CD4-positive, alpha-beta T cell treated with Interleukin-12 subunit alpha and Interleukin-12 subunit beta, for 1 hour (primary cell): ENCODE measurements at places on chromosomes 12 and 14.

DNA sequence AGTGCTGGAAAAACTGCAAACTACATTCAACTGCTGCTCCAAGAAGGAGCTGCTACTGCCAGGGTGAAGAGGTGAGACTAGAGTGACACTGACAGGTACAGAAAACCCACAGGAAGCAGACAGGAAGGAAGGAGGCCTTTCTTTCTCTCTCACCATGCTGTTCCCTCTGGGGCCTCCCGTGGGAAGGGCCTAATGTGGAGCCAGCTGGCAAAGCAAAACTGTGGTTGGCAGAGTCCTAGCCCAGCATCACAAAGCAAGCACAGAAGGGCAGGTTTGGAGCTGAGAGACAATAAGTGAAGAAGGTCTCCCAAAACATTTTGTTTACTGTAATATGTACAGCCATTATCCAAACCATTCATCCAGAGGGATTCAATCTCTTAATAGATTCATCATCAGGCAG lies 122.5 kb upstream of the MAX start:
- no peak for DNase-seq

DNA sequence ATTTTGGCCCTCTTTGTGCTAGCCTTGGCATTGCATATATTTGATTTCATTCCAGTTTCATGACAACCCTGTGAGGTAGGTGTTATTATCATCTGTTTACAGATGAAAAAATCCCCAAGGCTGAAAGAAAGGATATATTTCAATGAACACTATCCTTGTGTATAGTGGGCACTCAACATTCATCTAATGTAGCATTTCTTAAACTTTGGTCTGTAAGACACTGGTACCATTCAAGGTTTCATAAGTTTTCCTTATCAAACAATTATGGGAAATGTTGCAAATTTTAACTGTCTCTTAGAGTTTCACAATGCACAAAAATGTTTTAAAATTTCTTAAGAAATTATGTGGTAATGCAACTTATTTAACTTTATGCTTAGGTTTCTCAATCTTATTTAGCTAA lies 44.3 kb downstream of the ATP23 start:
- DNase-seq: no peak

DNA sequence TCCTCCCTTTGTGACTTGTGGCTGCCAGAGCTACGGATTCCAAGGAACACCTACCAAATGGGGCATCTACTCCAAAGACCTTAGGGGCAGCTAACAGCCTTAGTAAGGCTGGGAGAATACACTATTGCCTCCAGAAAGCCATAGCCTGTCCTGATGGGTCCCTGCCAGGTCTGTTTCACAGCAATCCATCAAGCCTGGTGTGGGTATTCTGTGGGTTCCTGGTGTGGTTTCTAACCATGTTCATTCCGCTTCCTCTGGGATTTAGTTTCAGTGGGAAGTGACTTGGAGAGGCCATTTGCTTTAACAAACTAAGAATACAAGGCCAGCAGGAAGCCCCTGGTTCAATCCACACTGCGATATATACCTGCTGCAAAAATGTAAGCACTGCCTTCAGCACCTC lies 220.5 kb downstream of the FOXN3 start:
- DNase-seq: no peak

DNA sequence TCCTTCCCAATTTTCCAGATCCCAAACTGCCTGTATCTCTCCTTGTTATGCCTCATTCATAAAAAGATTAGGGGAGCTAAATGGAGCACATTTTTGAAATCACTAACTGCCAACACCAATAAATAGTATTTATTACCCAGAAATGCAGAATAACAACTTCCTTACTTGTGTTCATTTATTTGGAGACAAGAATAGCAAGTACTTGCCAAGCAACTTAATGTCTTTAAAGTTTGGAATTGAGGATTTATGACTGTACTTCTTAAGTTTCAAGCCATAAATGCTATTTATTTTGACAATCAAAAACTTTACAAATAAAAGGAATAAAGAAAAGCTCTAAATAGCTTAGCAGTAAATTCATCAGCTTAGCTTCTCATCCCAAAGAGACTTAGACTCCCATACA lies 626.1 kb upstream of the NOVA1 start:
- no peak for DNase-seq

GRCh38 chr14:73394317-73394716 lies 64.0 kb downstream of the NUMB start:
- DNase-seq: no peak

DNA sequence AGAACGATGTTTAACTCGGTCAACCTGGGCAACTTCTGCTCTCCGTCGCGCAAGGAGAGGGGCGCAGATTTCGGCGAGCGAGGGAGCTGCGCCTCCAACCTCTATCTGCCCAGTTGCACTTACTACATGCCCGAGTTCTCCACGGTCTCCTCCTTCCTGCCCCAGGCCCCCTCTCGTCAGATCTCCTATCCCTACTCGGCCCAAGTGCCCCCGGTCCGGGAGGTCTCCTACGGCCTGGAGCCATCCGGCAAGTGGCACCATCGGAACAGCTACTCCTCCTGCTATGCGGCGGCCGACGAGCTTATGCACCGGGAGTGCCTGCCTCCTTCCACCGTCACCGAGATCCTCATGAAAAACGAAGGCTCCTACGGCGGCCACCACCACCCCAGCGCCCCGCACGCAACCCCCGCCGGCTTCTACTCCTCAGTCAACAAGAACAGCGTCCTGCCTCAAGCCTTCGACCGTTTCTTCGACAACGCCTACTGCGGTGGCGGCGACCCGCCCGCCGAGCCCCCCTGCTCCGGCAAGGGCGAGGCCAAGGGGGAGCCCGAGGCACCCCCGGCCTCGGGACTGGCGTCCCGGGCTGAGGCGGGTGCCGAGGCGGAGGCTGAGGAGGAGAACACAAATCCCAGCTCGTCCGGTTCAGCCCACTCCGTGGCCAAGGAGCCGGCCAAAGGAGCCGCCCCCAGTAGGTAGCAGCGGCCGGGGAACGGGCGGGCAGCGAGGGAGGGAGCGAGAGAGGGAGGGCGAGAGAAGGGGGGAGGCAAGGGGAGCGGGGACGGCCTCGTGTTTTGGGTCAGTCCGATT lies 513 bp downstream of the HOXC11 start:
- DNase-seq: no peak

GRCh38 chr12:65672441-65672840 lies 151.8 kb upstream of the HMGA2 start:
- DNase-seq: no peak

- DNase-seq: no peak
These were observed at the start of gene SH2B3 for GRCh38 chr12:111405859-111406473. SH2B3 (plus strand) TSS chr12:111405923; CDS start chr12:111418146, 12,223 bp downstream.

DNA sequence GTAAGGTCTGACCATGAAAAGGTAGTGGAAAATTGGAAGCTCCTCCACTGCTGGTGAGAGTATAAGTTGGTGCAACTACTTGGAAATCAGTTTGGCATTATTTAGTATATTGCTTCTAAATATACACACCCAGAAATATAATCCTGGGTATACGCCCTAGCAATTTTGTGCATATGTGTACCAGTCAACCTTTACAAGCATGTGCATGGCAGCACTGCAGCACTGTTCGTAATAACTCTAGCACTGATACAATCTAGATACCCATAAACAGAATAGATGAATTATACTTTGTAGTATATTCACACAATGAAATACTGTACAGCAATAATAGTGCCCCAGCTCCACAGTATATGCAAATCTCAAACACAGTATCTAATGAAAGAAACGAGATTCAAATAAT lies 265.9 kb downstream of the EMP1 start:
- no peak for DNase-seq

DNA sequence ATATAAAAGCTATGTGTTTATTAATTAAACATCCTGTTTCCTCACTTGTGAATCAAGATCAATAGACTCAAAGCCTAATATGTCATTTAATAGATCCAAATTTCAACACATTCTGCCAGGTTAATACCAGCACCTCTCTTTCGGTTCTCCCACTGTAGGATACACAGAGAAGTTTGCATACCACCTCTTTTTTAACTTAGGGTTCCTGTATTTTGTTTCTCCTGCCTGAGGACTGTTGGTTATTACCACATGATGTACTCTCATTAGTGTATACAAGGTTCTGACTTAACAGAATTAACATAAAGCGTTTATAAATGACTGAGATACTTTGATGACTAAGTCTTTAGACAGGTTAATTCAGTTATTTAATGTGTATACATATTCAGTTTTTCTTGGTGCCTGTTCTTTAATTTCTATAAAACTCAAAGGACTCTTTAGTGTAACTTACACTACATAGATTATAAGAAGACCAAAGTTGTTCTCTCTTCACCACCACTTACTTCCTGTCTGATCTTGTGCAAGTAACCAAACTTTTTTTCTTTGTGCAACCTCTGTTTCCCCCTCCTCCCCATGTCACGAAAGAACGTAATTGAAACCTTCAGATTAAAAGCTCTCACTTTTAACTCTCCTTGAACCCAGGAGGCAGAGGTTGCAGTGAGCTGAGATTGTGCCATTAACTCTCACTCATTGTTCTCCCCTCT lies 89.8 kb upstream of the DNM1L start:
- no peak for DNase-seq

DNA sequence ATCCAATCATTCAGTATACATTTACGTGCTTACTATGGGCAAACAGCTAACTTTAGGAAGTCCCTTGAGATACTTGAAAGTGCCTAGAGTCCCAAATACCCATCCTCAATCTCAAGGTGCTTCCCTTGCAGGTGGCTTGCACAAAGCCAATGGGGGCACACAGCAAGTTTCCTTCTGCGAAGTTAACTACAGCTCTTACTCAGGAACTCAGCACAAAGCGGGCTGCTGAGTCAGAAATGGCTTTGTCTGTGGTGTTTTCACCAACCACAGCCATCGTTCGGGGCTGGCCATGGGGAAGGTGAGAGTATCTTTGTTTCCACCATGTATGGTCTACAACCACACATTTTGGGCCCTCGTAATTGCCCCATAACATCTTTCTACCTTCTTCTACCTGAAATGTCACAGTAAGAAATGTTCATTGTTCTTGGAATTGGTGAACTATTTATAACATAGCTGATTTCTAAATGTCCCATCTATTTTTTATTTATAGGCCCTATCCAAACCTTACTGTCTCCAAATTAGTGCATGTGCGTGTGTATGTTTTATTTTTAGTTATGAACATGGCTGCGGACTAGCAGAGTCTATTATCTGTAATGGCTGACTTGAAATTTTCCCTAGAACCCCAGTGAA lies 13.9 kb downstream of the MFAP5 start:
- peak; percentile 4 for DNase-seq

- no peak for DNase-seq
These were observed 123.7 kb downstream of the PIWIL1 start for GRCh38 chr12:130461447-130461815.

GRCh38 chr12:104434129-104434528 lies 22.6 kb upstream of the CHST11 start:
- DNase-seq: no peak

DNA sequence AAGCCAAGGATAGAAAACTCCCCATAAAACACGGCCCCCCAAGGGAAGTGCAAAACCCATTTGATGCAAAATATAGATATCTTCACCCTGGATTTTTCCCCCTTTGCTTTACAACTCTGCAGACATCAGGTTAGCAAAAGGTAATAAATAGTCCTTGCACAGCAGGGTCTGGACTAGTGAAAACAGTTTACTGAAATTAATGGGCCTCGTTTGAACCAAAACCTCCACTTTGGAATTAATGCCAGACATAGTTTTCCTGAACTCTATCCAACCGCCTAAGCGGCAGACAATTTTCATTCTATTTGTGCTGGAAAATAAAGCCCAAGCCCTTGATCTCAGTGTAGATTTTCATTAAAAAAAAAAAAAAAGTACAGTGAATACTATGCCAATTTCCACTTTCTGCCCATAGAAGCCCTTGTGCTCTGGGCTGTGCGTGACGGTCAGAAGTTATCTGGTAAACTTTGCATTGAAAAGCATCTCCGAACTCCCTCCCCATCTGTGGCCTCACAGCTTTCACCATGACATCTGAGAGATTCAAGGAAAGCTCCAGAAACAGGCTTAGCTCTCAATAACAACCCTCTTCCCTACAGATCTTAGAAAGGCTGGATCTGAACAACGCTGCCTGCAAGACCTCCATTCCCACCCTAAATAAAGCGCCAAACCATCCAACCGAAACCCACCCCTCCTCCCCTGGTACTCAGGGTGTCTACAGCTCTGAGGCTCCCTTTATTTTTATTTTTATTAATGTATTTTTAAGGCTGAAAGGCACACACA lies 11.0 kb upstream of the IRF2BPL start:
- DNase-seq: no peak

- no peak for DNase-seq
These were observed 18.2 kb upstream of the SUSD6 start for GRCh38 chr14:69593018-69593677.

GRCh38 chr14:38791862-38792261 lies 311.2 kb downstream of the SEC23A start:
- DNase-seq: no peak

- DNase-seq: no peak
These were observed 854.5 kb downstream of the SLC6A15 start for GRCh38 chr12:84058136-84058535.

DNA sequence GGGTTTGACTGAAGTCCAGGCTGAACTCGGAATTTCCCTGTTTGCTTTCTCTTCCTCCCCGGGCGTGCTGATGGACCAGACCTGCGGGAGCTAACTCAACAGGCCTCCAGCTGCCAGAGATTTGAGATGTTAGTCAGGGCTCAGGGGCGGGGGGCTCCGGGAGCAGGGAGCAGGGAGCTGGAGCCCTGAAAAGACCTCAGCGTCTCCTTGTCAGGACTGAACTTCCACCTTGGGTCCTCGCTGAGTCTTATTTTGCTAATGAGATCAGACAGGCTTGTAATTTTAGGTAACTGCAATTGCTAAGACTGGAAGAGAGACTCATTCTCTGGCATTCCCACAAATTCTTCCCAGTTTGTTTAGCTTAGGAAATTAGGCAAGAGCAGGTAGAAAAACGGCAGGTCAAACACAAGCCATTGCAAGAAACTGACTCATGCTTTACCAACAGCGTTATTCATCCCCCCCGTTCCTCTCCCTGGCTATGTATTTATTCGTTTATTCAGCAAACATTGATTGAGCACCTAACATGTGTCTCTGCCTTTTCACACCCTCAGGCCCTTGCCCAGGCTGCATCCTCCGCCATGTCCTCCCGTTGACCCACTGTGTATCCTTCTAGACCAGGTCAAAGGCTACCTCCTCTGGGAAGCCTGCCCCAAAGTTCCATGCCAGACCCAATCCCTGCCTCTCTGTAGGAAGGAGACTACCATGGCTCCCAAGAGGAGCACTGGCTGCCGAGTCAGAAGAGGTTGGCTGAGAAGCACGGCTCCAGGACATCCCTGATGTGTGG lies 80.4 kb upstream of the DIO3 start:
- no peak for DNase-seq

DNA sequence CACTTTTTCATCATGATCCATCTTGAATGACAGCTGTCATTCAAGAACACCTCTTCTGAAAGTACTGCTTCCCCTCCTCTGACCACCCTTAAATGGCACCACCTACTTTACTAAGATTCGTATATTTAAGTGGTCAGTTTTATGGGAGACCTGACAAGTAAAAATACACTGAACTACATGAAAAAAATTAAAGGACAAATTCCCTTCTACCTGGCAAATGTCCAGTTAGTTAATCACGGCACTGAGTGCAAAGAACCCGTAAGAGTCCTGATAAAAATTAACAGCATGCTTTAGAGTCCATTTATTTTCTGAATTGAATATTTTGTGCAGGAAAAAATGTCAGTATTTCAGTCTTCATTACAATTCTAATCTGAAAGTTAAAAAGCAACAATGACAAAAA lies 48.7 kb downstream of the SETD3 start:
- no peak for DNase-seq
